ENCODE measurements at places on chromosomes 2 and 18.

GRCh38 chr2:241194811-241195210 lies 6.3 kb downstream of the ANO7 start:
- DNase-seq = no peak

DNA sequence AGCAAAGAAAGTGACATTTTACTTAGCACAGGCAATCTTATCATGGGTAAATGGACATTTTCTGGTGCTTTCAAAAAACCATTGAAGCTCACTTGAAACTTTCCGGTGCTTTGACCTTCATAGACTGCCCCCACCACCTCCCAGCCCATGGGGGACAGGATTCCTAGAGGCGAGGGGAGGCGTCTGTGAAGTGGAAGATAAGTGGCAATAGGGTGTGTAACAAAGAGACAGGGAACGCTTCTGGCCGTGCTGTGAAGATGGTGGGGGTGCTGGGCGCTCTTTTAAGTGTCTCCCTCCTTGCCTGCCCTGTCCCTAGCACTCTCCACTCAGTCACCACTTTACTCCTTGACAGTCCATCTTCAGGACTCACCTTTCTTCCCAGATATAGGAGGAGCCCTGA lies 23.4 kb upstream of the GMPPA start:
- DNase-seq = no peak

DNA sequence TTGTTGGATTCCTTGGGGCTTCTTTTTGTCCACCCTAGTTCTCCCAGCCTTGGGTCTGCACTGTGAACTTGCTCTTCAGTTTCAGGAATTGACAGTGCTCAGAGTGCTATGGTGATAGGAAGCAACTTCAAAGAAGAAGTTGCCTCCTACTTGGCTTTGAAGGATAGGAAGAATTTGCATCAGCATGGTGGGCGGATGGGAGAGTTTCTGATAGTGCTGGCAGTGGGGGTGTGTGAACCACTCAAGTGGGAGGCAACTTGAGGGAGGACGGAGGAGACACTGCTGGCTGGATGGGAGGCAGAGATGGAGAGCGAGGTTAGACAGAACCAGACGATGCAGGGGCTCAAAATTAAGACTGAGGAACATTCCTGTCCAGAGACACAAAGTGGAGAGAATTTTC lies 164.4 kb upstream of the SKOR2 start:
- no peak for DNase-seq

GRCh38 chr2:166491461-166491860 lies 2.6 kb downstream of the SCN7A start:
- no peak for DNase-seq

DNA sequence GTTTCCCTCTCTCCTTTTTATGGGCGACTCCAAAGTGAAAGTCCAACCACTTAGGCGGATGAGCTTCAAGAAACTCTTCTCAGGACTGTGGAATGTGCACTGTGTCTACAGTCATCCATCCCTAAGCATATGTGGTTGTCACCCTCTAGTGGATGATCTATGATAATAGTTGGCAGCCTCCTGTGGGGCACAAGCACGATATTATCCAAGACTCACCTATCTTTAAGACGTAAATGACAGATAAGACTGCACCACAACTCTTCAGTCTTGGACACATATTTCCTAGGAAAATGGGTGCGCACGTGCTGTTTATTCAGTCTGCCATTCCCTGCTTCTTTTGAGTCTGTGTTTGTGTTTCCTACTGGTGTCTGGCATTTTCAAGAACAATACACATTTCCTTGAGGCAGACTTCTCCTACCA lies 145.5 kb upstream of the CTAGE1 start:
- no peak for DNase-seq
